ENCODE measurements at places on chromosomes 4 and X. TPM values are rescaled to one million over a fixed set of nuclear protein-coding genes. Genes with fewer than 3 reads are reported as not detected.

The SYNPO2 gene
- 0.28 TPM for total RNA-seq

The DEFB131A gene
- total RNA-seq: not detected

DNA sequence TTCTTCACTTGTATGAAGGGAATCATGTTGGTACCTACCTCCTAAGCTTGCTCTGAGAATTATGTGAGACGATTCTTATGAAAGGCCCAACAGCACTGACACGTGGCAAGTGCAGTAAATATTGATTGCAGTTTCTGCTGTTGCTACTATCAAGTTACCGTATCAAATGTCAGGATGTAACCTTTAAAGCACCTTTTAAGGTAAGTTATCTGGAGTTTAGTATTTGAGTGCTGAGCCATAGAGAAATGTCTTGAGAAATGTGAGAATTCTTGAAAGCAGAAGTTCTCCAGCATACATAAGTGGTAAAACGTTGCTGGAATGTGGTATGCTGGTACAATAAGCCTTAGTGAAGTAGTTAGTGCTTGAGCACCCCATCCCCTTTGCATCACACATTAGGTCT lies 90.4 kb downstream of the PHOX2B start:
- H3K4me1 ChIP-seq: no peaks in the 10 kb centered on the region
- no peak overlapping the region for H3K27ac ChIP-seq
- H3K36me3 ChIP-seq: no peaks in the 10 kb centered on the region
- H3K27me3 ChIP-seq: 0 out of 2 replicates have a peak, but pooled peaks cover 2% of the 10 kb centered on the region
- DNase-seq: no peak

DNA sequence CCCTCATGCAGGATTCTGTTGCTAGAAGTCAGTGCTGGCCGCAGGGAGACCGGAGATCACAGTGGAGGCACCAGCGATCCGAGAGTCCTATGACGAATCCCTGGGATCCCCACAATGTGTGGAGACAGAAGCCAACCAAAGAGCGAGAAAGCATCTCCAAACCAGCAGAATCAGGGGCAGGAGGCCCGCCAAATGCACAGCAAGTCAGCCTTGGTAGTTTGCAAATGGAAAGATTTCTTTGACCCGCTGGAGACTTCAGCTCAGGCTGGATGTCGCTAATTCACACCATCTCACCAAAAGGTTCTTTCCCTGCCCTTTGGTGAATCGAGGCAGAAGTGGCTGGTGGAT lies 505 bp upstream of the PKD2 start:
- no peaks in the 10 kb centered on the region for H3K36me3 ChIP-seq
- H3K27me3 ChIP-seq: no peaks in the 10 kb centered on the region
- H3K4me1 ChIP-seq: peaks cover 7% of the 10 kb centered on the region

DNA sequence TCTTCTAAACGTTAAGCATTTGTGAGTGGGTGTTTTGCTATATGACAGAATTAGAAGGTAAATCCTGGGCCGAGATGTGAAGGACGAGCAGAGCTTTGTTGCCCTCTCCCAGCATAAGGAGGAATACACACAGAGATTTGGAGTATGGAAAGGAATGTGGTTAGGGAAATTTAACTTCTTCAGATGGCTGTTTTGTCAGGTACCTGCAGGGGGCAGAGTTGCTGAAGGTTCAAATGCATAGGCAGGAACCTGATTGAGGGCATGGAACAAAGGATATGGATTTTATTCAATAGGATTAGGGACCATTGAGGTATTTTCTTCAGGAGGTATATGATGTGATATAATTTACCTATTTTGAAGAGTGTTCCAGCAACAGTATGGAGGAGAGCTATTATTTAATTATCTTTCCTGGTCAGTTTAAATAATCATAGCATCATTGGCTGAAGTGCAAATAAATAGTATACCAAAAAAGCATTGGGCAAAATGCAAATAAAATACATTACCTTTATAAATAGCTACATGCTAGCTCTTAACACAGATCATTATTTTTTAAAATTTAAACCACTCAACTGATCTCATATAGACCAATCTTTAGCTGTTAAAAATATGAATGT lies 143.6 kb downstream of the SLIT2 start:
- no peaks in the 10 kb centered on the region for H3K27me3 ChIP-seq
- H3K36me3 ChIP-seq: no peaks in the 10 kb centered on the region
- H3K4me1 ChIP-seq: no peaks in the 10 kb centered on the region
- H3K27ac ChIP-seq: no peak overlapping the region
- H3K4me3 ChIP-seq: no peak overlapping the region
- no peak for DNase-seq

GRCh38 chr4:7288751-7289523 lies 96.6 kb downstream of the SORCS2 start:
- no peak for DNase-seq
- H3K27ac ChIP-seq: no peak overlapping the region
- H3K4me3 ChIP-seq: no peak overlapping the region
- peaks cover 3% of the 10 kb centered on the region for H3K4me1 ChIP-seq
- H3K36me3 ChIP-seq: no peaks in the 10 kb centered on the region

The BMX gene
- not detected for total RNA-seq

DNA sequence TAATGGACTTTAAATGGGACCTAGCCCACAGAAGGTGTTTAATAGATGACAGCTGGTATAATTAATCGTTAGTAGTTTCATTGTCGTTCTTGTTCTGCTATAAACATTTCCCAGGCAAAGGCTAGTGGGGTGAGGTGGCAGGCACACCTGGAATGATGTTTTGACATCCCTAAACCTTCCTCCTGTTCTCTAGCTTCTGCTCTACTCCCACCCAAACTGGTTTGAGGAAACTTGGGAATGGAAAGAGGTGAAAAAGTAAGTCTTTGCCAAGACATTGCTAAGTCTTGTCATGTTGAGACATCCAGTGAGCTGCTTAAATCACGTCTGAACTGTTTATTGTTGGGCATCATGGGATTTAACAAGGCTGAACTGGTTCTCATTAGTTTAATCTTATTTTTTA lies 37.5 kb downstream of the CHRNA9 start:
- no peaks in the 10 kb centered on the region for H3K36me3 ChIP-seq
- no peak overlapping the region for H3K27ac ChIP-seq
- no peaks in the 10 kb centered on the region for H3K4me1 ChIP-seq
- no peak for DNase-seq

The CD38 gene
- 0.15 TPM for total RNA-seq

The ARHGAP6 gene
- total RNA-seq: 0.13 TPM
